ENCODE measurements at places on chromosomes 16 and 17.

GRCh38 chr17:42744806-42745617, at the start of gene EZH1:
Gene EZH1, minus strand, starts transcription at chr17:42745040. Its CDS starts 16,099 bp downstream, at chr17:42728941.
- DNase-seq: peak; percentile 87

GRCh38 chr17:38417210-38417951, 10.9 kb upstream of the ARHGAP23 start:
- no peak for DNase-seq

GRCh38 chr17:2700030-2700490, 11.5 kb downstream of the CLUH start:
- DNase-seq: no peak

GRCh38 chr17:13909901-13910519, 159.3 kb upstream of the COX10 start:
- DNase-seq: no peak

- DNase-seq: no peak
Measured at GRCh38 chr17:12438813-12439586, 226.7 kb upstream of the MYOCD start.

DNA sequence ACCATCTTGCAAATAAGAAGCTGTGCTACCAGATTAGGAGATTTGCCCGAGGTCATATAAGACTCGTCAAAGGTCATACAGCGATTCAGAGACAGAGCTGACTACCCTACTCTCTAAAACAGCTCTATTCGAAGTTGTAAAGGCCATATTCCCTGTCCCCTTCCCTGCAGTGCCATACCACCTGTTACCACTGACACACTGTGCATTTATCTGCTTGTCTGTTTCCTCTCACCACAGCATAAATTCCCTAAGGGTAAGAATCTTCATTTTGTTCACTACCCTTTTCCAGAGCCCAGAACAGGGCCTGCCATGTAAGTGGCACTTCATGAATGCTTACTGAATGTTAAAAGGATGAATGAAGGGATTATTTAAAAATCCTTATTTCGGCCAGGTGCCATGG, 3.4 kb upstream of the KSR1 start:
- DNase-seq: no peak

Data from effector memory CD8-positive, alpha-beta T cell (primary cell).